Stimulated activated CD4-positive, alpha-beta T cell treated with anti-CD3 and anti-CD28 coated beads, Interleukin-4, amount 100 ng/mL, for 24 hours (primary cell): ENCODE measurements at places on chromosomes 16 and 17.

DNA sequence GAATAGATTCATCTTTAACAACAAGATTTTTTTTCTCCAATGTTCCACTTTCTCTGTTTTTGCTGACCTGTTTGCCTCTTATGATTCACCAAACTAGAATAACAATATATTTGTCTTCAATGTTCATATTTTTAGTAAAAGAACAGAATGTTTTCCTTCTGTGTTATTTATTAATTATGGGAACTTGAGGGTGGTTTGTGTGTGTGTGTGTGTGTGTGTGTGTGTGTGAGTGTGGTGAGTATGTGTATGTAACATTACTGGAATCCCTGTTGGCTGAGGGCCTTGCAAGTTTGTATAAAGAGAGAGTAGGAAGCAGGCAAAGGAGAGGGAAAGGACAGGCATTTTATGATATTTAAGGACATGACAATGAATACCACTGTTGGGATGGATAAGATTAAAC lies 13.8 kb downstream of the STXBP4 start:
- DNase-seq = no peak

DNA sequence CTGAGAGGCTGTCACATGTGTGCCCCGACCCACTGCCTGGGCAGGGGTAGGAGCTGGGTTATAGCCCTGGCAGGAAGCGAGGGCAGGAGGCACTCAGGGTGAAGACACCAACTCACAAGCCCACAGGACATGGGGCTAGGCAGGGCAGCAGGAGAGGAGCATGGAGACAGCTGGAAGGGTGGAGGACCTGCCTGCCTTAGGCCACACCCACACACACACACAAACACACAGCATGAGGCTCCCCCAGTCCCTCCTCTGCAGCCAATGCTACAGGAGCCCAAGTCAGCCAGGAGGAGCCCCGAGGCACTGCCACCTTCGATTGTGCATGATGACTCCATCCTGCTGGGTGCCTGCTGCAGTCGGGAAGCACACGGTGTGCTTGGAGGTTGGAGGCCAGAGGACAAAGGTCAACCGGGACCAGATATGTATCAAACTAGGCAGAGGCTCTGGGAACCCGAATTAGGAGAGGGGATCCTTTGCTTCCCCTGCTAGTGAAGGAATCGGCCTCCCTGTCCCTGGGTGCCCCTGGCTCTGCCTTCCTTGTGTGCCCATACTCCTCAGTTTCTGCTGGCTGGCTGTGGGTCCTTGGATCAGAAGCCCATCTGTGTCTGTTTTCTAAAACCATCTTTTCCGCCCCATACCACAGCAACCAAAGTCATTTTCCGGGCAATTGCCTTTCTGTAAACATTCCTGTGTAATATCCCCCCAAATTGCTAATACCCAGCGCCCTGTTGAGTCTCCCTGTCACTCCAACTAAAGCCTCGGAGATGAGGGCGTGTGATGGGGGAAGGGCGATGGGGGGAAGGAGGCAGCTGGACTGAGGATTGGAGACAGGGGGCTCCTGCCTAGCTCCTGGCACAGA lies 20.5 kb downstream of the SRCIN1 start:
- no peak for DNase-seq

- no peak for DNase-seq
Measured at GRCh38 chr17:49241040-49241439, 10.5 kb upstream of the PHOSPHO1 start.

- DNase-seq = no peak
Measured at GRCh38 chr17:39735882-39736281, 1.9 kb upstream of the GRB7 start.

- DNase-seq = no peak
Measured at GRCh38 chr17:47907932-47908562, 12.0 kb downstream of the SP2 start.

DNA sequence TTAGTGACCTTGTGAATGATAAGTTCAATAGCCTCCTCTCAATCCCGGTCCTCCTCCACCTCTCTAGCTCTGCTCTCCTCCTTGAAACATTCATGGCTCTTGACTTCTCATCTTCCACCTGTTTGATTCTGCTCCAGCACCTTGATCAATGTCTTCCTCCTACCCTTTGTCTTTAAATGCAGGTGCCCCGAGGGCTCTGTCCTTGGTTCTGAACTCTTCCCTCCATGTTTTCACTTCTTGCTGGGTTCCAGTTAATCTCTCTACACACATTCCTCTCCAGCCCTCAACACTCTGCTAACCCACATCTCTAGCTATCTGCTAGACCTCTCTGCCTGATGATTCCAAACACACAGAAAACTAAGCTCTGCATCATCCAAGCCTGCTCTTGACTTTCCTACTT lies 13.4 kb downstream of the CD300E start:
- no peak for DNase-seq

- no peak for DNase-seq
Measured at GRCh38 chr16:35131429-35131828, 1672.0 kb downstream of the TP53TG3F start.

DNA sequence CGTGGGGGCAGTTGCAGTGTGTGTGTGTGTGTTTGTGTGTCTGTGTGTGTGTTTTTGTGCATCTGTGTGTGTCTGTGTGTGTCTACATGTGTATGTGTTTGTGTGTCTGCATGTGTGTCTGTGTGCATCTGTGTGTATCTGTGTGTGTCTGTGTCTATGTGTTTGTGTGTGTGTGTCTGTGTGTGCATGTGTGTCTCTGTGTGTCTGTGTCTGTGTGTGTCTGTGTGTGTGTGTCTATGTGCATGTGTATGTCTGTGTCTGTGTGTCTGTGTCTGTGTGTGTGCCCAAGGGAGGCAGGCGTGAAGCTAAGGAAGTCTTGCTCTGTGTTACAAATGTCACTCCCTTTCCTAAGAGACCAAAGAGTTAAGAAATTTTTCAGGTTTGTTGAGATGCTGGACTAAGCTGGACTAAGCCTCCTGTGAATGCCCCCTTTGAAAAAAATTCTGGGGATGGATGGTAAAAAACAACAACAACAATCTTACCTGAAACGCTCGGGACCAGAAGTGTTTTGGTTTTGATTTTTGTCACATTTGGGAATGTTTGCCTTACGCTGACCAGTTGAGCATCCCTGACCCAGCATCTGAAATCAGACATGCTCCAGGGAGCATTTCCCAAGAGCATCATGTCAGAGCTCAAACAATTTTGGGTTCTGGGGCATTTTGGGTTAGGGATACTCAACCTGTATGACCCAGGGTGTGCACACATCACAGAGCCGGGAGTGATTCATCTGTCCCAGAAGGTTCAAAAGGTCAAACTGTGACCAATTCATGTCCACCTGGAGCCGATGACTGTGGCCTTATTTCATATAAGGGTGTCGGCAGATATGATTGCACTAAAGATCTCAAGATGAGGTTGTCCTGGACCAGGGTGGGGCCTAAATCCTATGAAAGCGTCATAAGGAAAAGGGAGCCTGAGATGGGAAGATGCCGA lies 48.6 kb upstream of the ZNF469 start:
- DNase-seq = no peak
